ENCODE measurements at places on chromosomes 7 and 10.
A peak's percentile ranks its signal among the peaks of the same experiment; 100 is the strongest.

DNA sequence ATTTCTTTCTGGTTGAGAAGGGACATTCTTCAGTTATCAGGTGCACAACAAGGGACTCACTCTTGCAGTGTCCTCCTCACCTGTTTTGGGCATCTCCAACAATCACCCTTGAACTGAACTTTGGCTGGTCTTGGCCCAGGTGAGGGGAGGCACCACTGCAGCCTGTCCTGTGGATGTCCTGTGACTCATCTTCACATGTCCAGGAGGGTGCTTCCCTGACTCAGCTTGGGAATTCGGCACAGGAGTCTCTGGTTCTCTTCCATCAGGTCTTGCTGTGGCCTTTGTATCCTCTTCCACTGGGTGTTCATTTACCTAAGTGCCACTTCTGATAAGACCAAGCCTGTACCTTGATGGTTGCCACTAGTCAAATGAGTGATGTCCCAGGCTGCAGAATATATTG is 196.7 kb upstream of the MKI67 start:
- no peak for DNase-seq

DNA sequence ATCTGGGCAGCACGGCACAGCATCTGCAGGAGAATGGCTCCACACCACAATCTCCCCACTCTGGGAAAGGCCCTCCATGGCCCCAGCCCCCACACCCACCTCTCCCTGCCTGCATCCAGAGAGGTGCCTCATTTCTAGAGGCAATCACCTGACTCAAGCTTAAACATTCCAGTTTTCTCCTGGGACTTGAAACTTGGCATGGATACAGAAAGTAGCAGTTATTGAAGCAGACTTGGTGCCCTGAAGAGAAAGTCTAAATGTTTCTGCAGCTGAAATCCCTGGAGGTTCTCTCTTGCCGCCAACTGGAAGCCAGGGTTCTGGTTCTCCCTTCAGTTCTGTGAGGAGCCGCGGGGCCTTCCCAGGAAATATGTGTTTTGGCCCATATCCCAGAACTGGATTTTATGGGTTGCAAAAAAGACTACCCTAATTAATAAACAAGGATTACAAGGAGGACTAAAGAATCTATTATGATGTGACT is 122.8 kb downstream of the SKIDA1 start:
- no peak for DNase-seq

DNA sequence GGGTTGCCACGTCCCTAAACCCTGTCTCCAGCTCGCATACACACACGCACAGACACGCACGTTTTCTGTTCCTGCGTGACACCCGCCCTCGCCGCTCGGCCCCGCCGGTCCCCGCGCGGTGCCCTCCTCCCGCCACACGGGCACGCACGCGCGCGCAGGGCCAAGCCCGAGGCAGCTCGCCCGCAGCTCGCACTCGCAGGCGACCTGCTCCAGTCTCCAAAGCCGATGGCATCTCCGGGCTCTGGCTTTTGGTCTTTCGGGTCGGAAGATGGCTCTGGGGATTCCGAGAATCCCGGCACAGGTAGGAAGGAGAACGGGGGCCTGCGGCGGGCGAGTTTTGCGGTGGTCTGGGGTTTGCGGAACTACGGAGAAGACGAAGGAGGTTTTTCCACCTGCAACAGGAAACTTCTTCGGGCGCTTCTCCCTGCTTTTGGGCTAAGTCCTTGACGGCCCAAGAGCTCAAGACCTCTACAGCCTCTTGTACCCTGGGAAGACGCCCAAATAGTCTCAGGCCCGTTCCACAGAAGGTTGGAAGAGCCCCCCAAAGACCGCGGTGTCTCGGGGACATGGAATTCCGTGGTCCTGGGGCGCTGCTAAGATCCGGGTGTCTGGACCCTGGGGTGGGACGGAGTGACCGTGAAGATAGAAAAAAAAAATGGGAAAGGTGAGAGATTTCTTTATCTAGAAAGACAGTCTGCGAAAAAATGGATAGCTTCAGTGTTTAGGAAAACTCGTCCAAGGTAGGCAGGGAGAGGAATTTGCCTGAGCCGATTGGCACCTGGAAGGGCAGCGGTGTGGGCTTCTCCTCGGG is at the start of gene GAD2:
TSS of gene GAD2 (plus strand) at position 190 of the 811 bp plus-strand sequence. CDS start at position 226, 36 bp downstream.
- DNase-seq = no peak

DNA sequence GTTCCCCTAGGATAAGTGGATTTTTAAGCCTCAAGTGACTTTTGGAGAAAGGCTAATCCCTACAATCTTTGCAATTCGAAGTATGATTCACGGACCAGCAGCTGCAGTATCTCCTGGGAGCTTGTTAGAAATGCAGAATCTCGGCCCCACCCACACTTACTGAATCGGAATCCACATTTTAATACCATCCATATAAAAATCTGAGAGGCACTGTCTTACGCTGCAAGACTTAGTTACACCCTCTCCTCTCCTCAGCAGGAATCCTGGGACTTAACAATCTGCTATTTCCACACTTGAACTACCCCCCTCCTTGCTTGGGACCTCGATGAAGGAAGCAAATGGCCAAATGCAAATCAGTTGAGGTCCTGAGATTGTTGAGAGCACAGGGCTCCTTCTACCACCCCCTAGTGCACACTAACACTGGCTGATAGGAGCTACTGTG is 21.0 kb downstream of the ITPRIP start:
- DNase-seq = peak; percentile 82

- DNase-seq = no peak
These were observed 47.5 kb downstream of the EPC1 start for GRCh38 chr10:32299354-32299980.

- DNase-seq = no peak
These were observed 205.4 kb downstream of the KCNMA1 start for GRCh38 chr10:77431980-77432797.

- DNase-seq = peak; percentile 73
These were observed 8.0 kb downstream of the RBM33 start for GRCh38 chr7:155652156-155653114.

DNA sequence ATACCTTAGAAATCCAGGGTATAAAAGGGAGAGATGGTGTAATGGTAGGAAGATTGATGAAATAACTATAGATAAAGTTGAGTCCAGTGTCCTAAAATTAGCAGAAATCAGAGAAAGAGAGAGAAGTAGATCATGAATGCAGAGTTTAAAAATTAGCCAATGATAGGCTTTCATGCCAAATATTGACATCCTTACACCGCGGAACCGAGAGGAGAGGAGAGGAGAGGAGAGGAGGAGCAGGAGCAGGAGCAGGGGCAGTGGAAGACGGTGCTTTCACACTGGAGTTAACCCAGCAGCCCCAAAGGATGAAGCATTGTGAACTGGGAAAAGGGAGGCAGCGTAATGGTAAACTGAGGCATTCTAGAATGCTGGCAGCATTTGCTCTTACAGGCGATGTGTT is 34.2 kb upstream of the LAMB4 start:
- DNase-seq = no peak

DNA sequence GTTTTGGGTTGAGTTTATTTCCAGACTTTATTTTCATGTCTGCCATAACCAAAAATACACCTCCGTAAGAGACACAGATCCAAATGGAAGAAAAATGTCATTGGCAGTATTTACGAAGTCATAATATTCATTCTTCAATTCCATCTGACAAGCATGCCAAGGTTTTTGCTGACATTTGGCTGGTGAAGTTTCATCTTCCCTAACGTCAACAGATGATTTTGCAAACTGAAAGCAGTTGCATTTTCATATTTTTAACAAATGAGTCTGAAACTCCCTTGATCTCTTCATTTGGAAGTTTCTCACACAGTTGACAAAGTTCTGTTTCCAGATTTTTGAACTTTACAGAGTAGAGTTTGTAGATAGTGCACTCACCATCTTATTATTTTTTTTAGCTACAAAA is 114.5 kb downstream of the CALN1 start:
- DNase-seq = no peak

DNA sequence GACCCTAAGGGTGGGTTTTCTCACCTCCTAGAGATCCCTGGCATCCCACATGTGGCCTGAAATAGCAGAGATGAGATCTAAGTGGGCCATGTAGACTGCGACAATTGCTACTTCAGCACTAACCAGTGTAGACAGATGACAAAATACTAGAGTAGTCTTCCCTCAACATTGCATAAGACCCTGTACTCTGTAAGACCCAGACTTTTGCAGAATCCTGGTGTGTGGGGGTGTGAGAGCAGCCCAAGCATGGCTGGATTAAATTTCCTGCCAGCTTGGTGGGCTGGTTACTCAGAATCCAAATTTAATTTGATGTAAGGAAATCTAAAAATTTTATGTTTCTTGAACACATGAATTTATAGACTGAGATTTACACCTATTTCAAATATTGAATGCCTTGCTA is 88.3 kb downstream of the ZNF365 start:
- DNase-seq = no peak

DNA sequence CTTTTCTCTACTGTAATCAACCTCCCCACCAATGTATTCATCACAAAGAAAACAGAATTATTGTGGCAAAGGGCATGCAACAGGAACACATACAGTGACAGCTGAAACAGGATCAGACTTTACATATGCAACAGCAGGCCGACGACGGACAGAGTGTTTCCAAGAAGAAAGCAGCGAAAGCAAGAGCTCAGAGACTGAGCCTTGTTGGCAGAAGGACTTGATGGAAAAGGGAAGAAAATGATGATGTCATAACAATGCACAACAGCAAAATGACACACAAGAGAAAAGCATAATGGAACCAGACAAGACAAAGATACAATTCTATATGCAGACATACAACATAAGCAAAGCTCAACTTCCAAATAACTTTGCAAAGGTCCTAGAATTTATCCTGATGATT is 106.5 kb downstream of the ARHGAP12 start:
- no peak for DNase-seq

GRCh38 chr10:31143331-31143935 is 111.8 kb upstream of the ZNF438 start:
- DNase-seq = no peak

DNA sequence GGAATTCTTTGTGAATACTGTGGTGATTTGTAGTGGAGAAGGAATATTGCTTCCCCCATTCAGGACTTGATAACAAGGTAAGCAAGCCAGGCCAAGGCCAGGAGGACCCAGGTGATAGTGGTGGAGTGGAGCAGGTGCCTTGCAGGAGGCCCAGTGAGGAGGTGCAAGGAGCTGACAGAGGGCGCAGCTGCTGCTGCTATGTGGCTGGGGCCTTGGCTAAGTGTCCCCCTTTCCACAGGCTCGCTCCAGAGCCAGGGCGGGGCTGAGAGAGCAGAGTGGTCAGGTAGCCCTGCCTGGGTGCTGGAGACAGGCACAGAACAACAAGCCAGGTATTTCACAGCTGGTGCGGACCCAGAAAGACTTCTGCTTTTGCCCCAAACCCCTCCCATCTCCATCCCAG is 162.9 kb downstream of the EGFR start:
- no peak for DNase-seq

GRCh38 chr7:922334-923107 is 32.0 kb downstream of the ADAP1 start:
- no peak for DNase-seq

DNA sequence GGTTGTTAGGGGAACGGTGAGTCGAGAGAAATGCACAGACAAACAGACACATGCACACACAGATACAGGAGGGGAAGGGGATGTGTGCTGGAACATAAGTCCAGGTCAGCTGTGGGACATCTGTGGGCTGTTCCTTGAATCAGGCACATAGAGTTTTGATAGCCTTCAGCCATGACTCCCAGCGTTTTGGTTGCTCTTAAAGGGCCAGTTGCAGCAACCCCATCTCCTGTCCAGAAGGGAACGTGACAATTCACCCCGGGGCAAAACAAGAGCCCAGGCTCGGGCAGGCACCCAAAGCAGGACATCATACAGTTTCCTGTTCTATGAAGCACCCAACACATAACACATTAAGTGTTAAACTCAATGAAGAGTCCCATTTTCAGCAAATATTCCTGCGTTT is 9.6 kb downstream of the INSYN2A start:
- no peak for DNase-seq

DNA sequence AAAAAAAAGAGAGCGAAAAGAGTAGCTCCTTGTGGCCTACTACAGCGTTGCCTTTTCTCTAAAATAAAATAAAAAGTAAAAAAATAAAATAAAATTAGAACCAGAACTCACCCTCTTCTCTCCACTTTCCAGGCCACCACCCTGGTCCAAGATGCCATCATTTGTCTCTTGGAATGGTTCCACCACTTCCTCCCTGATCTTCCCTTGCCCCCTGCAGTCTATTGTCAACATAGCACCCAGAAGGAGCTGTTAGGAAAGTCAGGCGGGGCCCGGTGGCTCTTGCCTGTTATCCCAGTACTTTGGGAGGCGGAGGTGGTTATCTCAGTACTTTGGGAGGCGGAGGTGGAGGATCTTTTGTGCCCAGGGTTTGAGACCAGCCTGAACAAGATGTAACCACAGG is 7.6 kb upstream of the GRID2IP start:
- peak; percentile 44 for DNase-seq

GRCh38 chr10:683448-684071 is 5.9 kb downstream of the DIP2C start:
- DNase-seq = peak; percentile 98

- no peak for DNase-seq
These were observed 75.6 kb downstream of the MICU1 start for GRCh38 chr10:72550239-72550638.

DNA sequence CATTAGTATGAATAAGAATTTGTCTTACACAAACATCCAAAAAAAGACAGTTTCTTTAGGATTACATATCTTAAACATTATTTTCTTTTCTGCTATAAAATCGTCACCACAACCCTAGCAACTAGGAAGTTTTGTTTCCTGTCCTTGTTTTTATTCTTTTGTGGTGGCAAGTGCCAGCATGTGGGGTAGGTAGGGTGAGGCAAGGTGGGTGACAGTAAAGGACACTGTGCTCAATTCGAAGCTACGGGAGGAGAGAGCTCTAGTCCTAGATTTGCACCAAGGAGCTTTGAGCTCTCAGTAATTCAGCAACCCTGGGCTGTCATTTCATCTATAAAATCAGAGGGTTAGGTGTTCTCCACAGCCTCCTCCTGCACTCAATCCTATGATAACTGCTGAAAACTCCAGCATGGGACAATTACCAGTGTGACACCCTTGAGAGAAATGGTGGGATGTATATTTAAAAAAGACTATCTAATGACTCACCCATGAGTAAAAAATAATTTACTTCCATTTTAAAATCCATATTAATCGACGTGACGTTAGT is 187.1 kb downstream of the FAM107B start:
- DNase-seq = no peak

GRCh38 chr7:91287371-91288084 is 23.3 kb downstream of the FZD1 start:
- no peak for DNase-seq
